ENCODE measurements at places on chromosomes 2 and 18.
A peak's percentile ranks its signal among the peaks of the same experiment; 100 is the strongest.

DNA sequence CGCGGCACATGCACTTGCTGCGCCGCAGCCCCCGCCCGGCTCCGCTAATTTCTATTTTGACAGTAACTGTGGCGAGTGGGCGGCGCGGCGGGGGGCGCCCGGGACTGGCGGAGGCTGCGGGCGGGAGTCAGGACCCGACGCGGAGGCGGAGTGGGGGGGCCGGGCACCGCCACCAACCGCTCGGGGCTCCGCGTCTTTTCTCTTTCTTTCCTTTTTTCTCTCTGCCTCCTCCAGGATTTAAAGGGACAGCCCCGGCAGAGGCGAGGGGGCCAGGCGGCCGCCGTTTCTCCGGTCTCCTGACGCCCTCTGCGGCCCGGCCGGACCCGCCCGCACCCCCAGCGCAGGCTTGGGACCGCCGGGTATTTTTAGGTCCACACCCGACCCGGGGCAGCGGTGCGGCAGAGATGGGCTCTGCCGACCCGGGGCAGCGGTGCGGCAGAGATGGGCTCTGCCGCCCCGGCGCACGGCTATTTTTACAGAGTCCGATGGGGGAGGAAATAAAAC, 460 bp upstream of the ZBTB7C start:
- DNase-seq, result peak; percentile 23

- DNase-seq, result peak; percentile 5
These were observed 18.3 kb downstream of the CLUL1 start for GRCh38 chr18:615092-615521.

DNA sequence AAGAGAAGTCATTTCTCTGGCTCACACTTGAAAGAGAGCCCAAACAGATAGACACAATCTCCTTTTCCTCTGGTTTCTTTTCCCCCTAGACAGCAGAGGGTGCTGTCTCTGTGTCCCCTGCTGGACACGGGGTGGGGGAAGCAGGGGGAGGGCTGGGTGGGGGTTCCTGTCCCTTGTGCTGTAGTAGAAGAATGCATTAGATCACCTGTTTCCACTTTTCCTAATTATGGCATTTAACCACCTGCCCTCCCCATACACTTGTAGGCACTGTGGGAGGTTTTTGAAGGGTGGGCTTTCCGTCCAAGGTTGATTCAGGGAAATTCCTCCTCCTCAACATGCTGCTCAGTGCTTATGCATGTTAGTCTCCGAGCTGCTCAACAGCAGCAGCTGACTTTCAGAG, 206.2 kb upstream of the EPAS1 start:
- DNase-seq, result no peak

DNA sequence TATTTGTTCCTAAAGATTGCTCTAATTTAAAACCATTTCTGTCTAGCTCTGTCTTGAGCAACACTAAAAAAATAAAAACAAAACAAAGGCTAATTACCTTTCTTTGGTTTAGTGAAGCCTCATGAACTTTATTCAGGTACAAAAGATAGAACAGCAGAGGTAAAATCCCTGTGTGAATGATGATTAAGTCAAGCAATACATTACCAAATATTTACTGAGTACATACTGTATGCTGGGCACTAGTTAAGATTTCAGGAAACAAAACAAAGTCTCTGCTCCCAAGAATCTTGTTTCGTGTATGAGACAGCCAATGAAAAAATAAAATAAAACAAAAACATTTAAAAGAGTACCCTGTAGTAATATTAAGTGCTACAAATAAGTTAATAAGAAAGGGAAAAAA, 257.5 kb downstream of the RND3 start:
- DNase-seq, result no peak

DNA sequence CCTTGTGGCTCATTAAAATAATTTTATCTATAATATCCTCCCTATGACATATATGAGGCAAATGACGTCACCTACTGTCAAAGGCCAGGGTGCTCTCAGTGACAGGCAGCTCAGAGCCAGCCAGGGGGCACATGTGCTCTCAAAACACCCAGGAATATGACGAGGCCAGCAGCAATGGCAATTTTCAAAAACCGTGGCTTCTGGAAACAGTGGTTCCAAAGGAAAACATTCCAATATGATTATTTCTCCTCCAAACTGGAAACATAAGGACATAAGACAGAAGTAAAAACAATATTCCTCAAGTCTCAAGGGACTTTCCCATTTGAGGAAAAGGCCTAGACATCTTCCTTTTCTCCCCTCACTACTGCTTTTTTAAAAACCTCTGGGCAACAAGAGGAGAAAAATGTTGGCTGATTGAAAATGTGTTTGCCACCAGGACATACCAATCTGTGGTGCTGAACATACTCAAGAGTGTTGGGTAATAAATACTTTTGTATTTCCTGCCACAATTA, 40.8 kb downstream of the RNF152 start:
- DNase-seq, result no peak

- no peak for DNase-seq
These were observed 26.8 kb downstream of the BCL11A start for GRCh38 chr2:60526623-60527022.

GRCh38 chr2:47003641-47004427, 88.2 kb upstream of the MCFD2 start:
- DNase-seq, result no peak

DNA sequence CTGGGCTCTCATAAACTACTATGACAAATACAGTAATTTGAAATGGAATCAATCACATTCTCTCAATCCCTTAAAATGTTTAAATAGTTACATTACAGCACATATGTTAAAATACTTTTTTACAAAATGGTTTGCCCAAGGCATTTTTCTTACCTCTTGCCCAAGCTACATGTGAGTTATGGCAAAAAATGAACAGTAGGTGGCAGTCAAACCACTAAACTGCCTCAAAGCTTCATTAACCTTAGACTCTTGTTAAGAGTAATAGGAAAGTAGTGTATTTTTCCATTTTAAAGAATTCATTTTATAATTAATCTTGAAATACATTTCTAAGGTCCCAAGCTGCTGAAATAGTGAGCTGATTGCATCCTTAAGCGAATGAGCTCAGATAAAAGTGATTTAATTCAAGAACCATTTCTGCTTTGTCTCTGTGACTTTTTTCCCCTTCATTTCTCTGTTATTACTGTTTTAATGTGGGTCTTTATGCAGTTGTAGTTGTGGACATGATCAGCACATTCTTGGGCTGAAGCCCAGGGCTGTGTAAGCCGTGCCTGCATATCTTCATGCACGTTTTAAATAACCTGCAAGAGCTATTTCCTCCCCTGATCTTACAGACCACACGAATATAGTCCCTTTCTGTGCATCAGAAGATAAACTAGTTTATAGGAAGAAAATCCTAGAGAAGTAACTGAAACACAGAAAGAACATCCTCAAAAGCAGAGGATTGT, 311.8 kb downstream of the LNPK start:
- DNase-seq, result peak; percentile 35

DNA sequence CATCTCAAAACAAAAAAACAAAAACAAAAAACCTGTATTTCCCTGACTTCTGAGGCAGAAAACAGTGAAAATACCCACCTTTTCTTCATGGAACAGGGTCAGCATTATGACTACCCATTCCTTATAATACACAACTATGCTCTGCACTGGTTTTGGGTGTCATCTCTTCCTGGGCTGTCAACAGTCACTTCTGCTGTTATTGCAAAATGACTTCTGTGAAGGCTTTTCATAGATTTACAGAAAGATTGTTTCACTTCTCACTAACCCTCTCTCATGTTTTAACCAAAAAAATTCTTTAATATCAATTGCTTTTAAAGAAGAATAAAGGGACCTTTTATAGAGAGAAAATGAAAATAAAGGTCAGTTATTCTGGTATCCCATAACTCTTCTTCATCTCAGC, 26.5 kb upstream of the PIK3C3 start:
- DNase-seq, result no peak

DNA sequence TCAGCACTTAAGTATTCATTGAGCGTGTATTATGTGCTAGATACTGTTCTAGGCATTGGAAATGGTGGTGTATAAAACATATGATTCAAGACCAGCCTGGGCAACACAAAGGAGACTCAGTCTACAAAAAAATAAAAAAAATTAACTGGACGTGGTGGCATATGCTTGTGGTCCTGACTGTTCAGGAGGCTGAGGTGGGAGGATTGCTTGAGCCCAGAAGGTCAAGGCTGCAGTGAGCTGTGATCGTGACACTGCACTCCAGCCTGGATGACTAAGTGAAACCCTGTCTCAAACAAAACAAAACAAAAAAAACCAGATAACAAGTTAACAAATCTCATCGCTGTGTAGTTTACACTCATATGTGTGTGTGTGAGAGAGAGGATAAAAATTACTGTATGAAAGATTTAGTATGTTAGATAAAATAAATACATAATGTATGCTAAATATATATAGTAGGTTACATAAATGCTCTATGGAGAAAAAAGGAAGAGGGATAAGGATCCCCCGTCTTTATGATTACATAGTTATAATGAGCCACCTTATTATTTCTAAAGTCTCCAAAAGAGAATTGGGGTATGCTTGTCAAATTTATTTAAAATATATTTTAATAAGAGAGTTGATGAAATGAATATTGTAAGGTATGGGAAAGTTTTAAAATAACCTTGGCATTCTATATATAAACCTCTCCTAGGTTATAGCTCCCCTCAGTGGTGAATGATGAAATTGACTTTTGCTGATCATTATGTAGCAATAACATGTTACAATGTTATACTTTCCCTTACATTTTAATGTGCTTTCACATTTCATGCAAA, 69.2 kb downstream of the EHBP1 start:
- peak; percentile 30 for DNase-seq

DNA sequence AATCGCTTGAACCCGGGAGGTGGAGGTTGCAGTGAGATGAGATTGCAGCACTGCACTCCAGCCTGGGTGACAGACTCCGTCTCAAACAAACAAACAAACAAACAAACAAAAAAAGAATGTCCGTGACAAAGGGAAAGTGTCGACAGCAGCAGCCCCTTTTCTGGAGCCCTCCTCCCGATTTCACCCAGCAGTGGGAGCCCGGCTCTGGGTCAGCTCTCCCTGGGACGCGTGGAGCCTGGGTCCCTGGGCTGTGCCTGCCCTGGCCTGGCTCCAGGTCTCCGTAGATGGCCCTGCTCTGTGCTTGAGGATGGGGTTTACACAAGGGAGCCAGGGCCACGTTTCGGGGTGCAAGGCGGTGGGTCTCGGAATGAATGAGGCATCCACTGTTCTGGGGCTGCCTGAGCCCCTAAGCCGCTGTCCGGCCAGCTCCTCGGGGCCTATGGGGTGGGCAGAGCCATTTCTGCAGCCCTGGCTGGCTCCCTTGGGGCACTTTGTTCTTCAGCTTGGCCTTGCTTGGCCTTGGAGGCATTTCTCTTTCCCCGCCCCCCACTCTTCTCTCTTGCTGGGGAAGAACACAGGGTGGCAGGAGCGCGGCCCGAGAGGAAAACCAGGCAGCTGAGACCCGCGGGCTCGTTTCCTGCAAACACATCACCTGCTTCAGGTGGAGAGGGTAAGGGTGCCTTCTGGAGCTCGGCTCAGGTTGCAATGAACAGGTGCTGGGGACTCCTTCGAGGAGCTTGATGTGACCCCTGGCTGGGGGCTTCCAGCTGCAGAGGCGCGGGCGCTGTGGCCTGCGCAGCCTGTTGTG, 29.1 kb downstream of the RTP5 start:
- peak; percentile 43 for DNase-seq

GRCh38 chr18:22253676-22254075, 84.3 kb downstream of the GATA6 start:
- no peak for DNase-seq

- DNase-seq, result no peak
These were observed 290 bp downstream of the PSMG2 start for GRCh38 chr18:12703096-12703567.

- DNase-seq, result no peak
These were observed 106.5 kb downstream of the APOB start for GRCh38 chr2:20937353-20937752.

GRCh38 chr2:214180071-214180470, 230.8 kb upstream of the VWC2L start:
- DNase-seq, result no peak

DNA sequence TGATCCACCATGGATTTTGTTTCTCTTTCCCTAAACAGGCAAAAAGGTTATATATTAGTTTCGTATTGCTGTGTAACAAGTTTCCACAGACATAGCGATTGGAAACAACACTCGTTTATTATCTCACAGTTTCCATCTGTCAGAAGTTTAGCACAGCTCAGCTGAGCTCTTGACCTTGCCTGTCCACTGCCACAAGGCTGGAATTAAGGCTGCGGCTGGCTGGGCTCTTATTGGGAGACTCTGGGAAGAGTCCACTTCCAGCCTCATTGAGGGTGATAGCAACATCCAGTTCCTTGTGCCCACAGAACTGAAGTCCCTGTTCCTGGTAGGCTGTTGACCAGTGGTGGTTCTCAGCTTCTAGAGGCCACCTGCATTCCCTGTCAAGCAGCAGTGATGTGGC, 120.4 kb downstream of the TPGS2 start:
- DNase-seq, result no peak

DNA sequence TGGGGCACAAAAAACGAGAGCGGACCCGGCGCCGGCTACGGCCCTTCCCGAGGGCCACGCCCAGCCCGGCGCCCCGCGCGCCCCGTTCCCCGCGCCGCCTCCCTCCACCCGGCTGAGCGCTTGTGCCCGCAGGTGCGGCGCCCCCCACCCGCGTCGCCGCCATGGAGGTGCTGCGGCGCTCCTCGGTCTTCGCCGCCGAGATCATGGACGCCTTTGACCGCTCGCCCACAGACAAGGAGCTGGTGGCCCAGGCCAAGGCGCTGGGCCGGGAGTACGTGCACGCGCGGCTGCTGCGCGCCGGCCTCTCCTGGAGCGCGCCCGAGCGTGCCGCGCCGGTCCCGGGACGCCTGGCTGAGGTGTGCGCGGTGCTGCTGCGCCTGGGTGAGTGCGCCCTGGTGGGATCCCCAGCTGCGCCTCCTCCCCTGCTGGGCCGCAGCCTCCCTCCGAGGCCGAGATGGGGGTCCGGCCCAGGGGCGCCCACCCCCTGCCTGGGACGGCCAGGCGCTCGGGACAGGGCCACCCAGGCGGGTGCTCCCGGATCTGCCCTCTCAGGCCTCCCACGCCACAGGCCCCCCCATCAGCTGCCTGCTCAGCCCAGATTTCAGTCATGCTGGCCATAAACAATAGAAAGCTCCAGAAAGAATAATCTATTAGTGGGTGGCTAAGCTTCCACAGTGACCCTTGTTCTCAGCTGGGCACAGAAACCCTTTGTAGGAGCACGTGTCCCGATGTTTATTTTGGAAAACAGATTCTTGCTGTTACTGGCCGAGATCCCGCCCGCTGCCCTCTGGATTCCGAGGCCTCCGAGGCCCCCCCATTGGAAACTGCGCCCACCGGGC, 997 bp downstream of the BOK start:
- peak; percentile 34 for DNase-seq

GRCh38 chr2:6495466-6495865, 370.2 kb downstream of the CMPK2 start:
- DNase-seq, result no peak

DNA sequence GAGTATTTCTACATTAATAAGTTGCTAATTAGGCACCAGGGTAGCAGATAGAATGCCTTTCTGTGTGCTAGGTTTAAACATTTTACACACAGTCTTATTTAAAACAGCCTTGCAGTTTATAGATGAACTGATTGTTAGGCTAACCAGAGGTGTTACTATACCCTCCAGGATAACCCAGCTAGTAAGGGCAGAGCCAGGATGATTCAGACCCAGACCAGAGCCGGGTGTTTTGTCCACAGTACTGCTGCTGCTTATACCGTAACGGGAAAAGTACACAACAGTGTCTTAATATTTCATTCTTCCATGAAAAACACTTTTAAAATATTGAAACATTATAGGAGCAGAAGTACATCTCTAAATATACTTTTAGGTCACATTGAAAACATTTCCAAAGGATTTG, 82.7 kb downstream of the MALT1 start:
- DNase-seq, result no peak
